Stimulated activated CD8-positive, alpha-beta memory T cell treated with anti-CD3 and anti-CD28 coated beads, Interleukin-7, amount 100 ng/mL, for 24 hours (primary cell): ENCODE measurements at places on chromosomes 4 and X.

GRCh38 chr4:28921886-28922285 lies 1798.3 kb upstream of the PCDH7 start:
- DNase-seq, result no peak

DNA sequence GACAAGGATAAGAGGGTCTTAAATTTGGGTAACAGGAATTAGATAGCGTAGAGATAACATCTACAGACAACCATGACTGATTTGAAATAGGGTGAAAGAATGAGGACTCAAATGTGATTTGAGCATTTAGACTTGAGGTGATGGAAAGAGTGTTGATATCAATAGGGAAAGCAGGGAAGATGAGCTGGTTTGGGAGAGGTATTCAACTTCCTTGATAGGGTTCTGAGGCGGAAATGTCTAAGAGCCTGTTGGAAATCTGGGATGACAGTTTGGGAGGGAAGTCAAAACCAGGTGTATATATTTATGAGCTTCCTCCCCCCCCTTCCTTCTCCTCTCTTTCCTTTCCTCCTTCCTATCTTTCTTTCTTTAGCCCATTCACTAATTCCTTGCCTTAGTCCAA lies 36.5 kb downstream of the KLHL15 start:
- DNase-seq, result no peak

DNA sequence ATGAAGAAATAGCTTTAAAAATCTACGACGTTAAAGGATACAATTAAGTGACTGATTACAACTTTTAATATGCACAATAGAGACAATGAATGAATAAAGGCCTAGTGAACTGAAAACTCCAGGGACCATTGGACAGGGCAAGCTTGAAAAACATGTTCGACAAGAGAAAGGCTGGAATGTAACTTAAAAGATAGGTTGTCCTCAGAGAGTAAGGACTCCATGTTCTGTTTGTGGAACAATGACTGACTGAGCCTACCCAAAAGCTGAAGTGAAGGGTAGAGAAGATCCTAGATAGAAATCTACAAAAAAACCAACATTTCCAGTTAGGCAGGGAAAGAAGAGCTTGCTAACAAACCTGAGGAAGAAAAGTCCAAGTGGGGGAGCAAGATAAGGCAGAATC lies 173.4 kb downstream of the NR3C2 start:
- no peak for DNase-seq

- no peak for DNase-seq
These were observed 398.5 kb downstream of the GPM6A start for GRCh38 chr4:175413561-175413960.

DNA sequence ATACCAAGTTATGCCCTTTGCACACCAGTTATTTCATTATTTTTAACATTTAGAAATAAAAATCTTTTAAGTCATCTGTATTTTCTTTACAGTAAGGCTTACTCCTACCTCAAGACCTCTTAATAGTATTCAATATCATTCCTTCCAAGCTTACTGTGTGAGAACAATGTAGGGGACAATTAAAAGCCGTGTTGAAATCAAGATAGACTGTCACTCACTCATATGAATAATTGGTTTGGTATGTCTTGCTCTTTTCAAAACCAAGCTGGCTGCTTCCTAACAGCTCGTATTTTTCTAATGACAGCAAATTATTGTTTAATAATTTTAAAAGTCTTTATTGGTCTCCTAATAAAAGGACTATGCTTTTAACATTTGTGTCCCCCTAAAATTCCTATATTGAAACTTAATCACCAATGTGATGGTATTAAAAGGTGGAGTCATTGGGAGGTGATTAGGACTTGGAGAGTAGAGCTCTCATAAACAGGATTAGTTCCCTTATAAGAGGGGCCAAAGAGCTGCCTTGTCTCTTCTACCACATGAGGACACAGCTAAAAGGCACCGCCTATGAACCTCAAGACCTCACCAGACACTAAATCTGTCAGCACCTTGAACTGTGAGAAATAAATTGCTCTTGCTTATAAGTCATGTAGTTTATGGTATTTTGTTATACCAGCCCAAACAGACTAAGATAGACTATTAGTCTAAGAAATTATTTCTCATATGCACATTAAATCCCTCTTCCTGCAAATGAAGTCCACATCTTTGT lies 4.1 kb downstream of the ABCB7 start:
- DNase-seq, result no peak

GRCh38 chr4:54213761-54214160 lies 15.3 kb upstream of the PDGFRA start:
- no peak for DNase-seq

DNA sequence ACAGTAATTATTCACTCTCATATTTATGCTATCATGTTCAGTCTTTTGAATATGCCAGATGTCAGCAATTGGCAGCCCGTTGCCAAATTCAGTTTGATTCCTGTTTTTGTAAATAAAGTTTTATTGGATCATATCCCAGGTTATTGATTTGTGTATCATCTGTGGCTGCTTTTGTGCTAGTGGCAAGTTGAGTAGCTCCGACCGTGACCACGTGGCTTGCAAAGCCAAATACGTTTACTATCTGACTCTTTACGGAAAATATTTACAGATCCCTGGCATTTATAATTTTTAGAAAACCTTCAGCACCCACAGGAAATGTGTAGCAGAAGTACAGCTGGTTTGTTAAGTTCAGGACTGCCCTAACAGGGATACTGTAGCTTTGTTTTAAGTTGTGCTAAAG lies 67.4 kb downstream of the VCX2 start:
- no peak for DNase-seq

GRCh38 chr4:149719357-149719756 lies 96.3 kb downstream of the IQCM start:
- DNase-seq, result no peak

DNA sequence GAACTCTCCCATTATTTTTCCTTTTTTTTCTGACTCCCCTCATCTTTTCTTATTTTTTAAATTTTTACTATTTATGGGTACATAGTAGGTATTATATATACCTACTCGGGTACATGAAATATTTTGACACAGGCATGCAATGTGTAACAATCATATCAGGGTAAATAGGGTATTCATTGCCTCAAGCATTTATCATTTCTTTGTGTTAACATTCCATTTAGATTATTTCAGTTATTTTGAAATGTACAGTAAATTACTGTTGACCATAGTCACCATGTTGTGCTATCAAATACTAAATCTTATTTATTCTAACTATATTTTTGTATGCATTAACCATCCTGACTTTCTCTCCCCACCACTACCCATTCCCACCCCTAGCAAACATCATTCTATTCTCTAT lies 33.8 kb upstream of the SLIT2 start:
- DNase-seq, result no peak

DNA sequence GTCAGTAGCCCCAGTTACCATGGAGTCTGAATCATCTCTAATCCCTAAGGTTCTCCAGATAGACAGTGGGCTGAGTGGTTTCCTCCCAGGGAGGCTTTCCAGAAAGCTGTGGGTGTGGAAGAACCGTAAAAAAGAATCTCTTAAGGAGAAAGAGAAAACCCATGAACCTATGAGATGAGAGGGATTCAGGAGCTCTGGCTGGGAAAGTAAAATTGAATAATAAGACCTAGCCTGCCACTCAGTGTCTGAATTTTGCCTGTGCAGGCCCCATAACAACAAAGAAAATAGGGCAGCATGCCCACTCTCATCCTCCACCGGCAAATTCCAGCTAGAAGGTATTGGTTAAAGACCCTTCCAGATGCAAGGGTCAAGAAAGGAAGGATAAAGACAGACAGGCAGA lies 16.9 kb downstream of the AWAT2 start:
- no peak for DNase-seq
